ENCODE measurements at places on chromosomes 5 and 9.

DNA sequence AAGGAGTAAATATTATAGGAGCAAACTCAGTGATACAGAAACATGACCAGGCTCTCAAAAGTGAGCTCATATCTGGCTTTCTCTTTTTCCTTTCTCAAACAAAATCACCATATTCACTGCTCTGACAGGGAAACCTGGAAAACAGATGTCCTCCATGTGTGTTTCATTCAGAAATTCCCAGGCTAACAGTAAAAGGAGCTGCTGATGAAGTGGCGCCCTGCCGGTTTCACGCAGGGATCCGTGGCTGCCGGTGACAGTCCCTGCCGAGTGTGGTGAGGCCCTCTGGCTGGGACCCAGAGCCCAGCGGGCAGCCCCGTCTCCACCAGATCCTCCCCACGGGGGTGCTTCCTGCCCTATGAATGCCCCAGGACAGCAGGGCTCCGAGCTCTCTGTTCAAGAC, 208.1 kb downstream of the GNA14 start:
- DNase-seq, result no peak

DNA sequence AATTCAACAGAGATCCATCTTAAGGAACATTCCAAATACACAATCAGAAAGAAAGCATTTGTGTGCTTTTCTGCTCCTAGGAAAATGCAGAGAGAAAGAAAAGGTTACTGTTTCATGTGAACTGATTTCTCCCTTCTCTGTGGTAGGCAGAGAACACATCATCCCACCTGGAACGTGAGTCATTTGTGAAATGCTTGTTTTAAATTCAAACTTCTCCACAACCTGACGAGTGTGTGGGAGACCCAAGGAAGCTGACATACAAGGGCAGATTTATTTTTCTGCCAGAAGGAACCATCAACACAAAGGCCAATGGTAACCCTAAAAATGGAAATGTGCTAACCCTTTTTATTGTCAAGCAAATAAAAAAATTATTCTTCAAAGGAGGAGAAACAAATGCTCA, 156.4 kb downstream of the EFNA5 start:
- no peak for DNase-seq

- DNase-seq, result no peak
These were observed 38.8 kb downstream of the MUSK start for GRCh38 chr9:110707419-110707818.

GRCh38 chr5:79577693-79578092, 34.5 kb upstream of the TENT2 start:
- no peak for DNase-seq

DNA sequence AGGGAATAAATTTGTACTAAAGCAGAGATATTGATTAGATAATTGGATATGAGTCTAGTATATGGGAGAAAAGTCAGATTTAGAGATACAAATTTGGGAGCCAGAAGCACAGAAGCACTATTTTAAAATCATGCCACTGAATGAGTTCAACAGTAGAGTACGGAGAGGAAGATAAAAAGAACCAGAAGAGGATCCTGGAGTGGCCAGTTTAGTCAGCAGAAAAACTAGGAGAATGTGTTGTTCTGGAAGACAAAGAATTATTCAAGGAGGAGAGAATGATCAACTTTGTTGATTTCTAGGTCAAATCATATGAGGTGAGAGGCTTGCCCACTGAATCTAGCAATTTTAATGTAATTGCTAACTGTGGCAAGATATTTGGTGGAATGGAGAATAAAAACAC, 67.0 kb downstream of the NIPBL start:
- DNase-seq, result no peak

GRCh38 chr5:62771341-62771740, 192.7 kb downstream of the LRRC70 start:
- DNase-seq, result no peak

GRCh38 chr5:92874790-92875189, 706.2 kb downstream of the NR2F1-AS1 start:
- DNase-seq, result no peak

- DNase-seq, result no peak
These were observed 732 bp upstream of the SMIM15 start for GRCh38 chr5:61162832-61163567.

DNA sequence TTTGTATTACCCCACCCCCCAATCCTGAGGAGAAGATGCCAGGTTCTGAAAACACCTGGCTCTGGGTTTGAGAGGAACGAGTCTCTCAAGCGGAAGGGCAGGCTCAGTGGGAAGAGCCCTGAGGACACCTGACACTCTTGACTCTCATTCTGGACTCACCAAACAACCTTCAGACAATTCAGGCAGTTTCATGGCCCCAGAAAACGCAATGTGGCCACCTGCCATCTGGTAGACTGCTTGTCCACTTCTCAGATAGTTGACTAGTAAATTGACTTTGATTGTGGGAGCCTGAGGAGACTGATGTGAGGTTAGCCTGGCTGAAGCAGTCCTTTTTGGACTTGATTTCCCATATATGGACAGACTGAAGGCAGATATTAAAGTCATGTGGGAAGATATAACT, 117.5 kb upstream of the FSTL4 start:
- DNase-seq, result no peak

- no peak for DNase-seq
These were observed 131.5 kb downstream of the PAM start for GRCh38 chr5:102886586-102886985.

- no peak for DNase-seq
These were observed 46.8 kb upstream of the IER5L start for GRCh38 chr9:129224618-129225489.

GRCh38 chr5:112356178-112356956, 62.7 kb downstream of the EPB41L4A start:
- DNase-seq, result no peak

GRCh38 chr9:29882767-29883166, 2309.5 kb upstream of the C9orf72 start:
- DNase-seq, result no peak

GRCh38 chr5:87389296-87390034, 23.3 kb downstream of the CCNH start:
- DNase-seq, result no peak

Data from endothelial cell (in vitro differentiated cells).